ENCODE measurements at places on chromosomes 3 and 15. TPM values are rescaled to one million over a fixed set of nuclear protein-coding genes. Genes with fewer than 3 reads are reported as not detected.

CSPG4 gene
- total RNA-seq: 0.19 TPM

KLHL40 gene
- 0.12 TPM for total RNA-seq

- DNase-seq: no peak
Measured at GRCh38 chr15:56244811-56245576, 1.3 kb upstream of the RFX7 start.

DNA sequence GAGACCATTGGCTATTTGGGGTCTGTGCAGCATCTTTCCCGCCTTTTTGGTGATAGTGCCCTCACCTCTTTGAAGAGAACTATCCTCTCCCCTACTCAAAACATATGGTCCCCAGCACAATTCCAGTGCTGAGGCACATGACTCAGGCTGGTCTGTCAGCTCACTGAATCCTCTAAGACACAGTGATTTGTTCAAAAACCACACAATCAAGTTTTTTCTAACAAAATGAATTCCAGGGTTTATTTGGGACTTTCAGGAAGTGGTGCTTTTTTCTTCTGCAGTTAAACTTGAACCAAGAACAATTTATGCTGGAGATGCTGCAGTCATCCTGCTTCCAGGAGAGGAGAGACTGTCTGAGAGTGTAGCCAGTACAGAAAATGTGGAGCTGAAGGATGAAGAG, 142.5 kb upstream of the LMCD1 start:
- DNase-seq: no peak

- DNase-seq: no peak
Measured at GRCh38 chr15:26757141-26757540, 15.7 kb downstream of the GABRB3 start.

GRCh38 chr3:39220407-39221140, 28.2 kb upstream of the XIRP1 start:
- no peak for DNase-seq

All from type B pancreatic cell (in vitro differentiated cells).